ENCODE measurements at places on chromosomes 2 and 18. TPM values are rescaled to one million over a fixed set of nuclear protein-coding genes. Genes with fewer than 3 reads are reported as not detected.

- no peak for DNase-seq
Observed at GRCh38 chr2:224613543-224614286, 28.6 kb upstream of the CUL3 start.

DNA sequence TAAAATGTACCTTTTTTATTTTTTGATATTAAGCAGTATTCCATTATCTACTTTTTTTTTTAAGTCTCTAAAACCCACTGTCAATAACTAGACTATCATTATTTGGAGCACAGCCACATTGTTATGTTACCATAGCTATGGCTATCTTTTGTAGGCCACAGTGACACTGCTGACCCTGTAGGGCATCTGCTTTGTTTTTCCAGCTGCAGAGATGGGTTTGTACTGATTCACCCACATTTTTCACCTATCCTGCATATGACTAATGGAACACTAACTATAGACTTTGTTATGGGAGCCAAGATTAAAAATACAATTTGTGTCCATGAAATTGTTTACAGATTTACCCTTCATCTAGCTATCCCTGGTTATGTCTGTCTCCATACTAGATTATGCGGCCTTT, 21.6 kb upstream of the OTX1 start:
- DNase-seq: no peak

- no peak for DNase-seq
Observed at GRCh38 chr2:46643493-46643892, 164.1 kb downstream of the TMEM247 start.

- no peak for DNase-seq
Observed at GRCh38 chr2:241654551-241654950, 17.1 kb downstream of the ATG4B start.

GRCh38 chr2:11903085-11903606, 156.7 kb downstream of the LPIN1 start:
- DNase-seq: no peak

- DNase-seq: no peak
Observed at GRCh38 chr2:46534589-46534988, 55.2 kb downstream of the TMEM247 start.

DNA sequence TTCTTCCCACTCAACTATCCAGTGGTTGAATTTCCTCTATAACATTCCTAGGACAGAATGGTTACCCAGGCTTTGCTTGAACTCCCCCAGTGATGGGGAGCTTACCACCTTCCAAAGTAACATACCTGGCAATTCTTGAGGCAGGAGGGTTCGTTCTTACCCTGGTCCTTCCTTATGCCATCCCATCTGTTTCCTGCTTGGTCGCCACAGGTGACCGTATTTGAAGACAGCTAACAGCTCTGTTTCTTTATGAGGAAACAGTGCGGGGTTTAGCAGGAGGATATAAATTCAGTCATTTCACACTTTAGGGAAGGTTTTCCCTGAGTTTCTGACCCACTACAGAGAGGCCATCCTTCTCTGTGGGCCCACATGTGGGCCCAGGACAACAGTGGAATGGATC, 42.6 kb downstream of the FOSL2 start:
- no peak for DNase-seq

DNA sequence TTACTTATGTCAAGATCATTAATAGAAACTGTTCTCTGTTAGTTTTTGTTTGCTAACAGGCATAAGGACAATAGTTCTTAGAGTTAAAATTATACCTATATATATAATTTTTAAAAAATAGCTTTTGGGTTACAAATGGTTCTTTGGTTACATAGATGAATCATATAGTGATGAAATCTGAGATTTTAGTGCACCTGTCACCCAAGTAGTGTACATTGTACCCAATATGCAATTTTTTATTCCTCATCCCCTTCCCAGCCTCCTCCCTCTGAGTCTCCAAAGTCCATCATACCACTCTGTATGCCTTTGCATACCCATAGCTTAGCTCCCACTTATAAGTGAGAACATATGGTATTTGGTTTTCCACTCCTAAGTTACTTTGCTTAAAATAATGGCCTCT, 26.4 kb downstream of the SLC4A1AP start:
- no peak for DNase-seq

- DNase-seq: no peak
Observed at GRCh38 chr18:51757255-51757924, 559.9 kb upstream of the MEX3C start.

- no peak for DNase-seq
Observed at GRCh38 chr2:204781941-204782340, 236.7 kb downstream of the PARD3B start.

- no peak for DNase-seq
Observed at GRCh38 chr18:46061387-46061786, 10.7 kb downstream of the PSTPIP2 start.

The CYP1B1 gene
- total RNA-seq: 12.2 TPM
